Effector memory CD4-positive, alpha-beta T cell (primary cell): ENCODE measurements at places on chromosomes 16 and 17.
A peak's percentile ranks its signal among the peaks of the same experiment; 100 is the strongest.

DNA sequence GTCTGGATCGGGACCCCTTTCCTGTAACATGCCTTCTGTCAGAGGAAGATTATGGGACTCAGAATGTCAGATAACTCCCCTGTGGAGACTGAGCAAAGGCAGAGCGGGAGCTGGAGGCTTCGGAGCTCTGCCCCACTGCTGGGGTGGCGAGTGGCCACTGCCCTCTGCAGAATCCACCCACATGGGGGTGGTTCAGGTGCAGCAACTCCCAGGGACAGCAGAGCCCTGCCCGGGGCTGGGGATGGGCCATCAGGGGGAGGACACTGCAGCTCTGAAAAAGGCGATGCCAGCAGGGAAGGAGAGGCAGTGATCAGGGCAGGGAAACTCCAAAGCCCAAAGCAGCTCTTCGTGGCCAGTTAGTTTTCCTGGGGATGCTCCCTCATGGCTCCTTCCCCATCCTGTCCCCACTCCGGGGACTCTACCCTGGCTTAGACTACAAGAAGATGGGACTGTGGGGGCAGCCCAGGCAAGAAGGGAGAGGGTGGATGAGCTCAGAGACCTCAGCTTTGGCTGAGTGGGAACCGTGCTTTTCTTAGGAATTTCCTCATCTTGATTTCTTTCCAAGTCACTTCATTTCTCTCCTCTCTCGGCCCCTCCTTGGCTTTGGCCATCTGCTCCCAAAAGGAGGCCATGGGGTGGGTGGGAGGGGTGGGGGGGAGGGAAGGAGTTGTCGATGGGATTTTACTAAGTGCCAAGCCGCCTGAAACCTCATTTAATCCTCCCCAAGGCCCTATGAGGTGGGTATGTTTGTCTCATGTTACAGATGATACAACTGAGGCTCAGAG is 4.0 kb downstream of the CA4 start:
- H3K36me3 ChIP-seq, result no peaks in the 10 kb centered on the region
- peaks cover 15% of the 10 kb centered on the region for H3K4me1 ChIP-seq
- DNase-seq, result no peak

- no peak overlapping the region for H3K4me3 ChIP-seq
- DNase-seq, result no peak
- H3K4me1 ChIP-seq, result no peaks in the 10 kb centered on the region
- no peak overlapping the region for H3K27ac ChIP-seq
- H3K36me3 ChIP-seq, result peaks cover 37% of the 10 kb centered on the region
Measured at GRCh38 chr17:75808905-75809621, 24.5 kb downstream of the UNK start.

GRCh38 chr16:59558679-59559078 is 824.6 kb upstream of the GOT2 start:
- no peaks in the 10 kb centered on the region for H3K36me3 ChIP-seq
- no peaks in the 10 kb centered on the region for H3K27me3 ChIP-seq
- DNase-seq, result no peak
- no peak overlapping the region for H3K4me3 ChIP-seq
- H3K27ac ChIP-seq, result no peak overlapping the region

DNA sequence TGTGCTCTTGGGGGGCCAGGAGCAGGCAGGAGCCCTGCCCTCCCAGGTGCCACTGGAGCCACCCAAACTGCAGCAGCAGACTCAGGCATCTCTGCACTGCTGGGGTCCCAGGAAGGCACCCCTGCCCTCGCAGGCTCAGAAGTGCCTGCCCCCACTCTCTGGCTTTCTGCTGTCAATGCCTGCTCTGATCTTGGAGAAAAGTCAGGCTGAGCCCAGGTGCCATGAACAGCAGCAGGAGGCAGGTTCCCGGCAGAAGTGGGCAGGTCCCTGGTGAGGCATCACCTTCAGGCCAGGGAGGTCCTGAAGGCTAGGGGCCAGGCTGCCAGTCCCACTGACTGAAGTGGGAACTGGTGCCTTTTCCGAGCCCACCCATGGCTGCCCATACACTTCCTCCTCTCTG is 106.5 kb downstream of the MGAT5B start:
- no peak overlapping the region for H3K27ac ChIP-seq
- DNase-seq, result no peak
- no peaks in the 10 kb centered on the region for H3K27me3 ChIP-seq
- no peaks in the 10 kb centered on the region for H3K36me3 ChIP-seq
- no peak overlapping the region for H3K4me3 ChIP-seq

DNA sequence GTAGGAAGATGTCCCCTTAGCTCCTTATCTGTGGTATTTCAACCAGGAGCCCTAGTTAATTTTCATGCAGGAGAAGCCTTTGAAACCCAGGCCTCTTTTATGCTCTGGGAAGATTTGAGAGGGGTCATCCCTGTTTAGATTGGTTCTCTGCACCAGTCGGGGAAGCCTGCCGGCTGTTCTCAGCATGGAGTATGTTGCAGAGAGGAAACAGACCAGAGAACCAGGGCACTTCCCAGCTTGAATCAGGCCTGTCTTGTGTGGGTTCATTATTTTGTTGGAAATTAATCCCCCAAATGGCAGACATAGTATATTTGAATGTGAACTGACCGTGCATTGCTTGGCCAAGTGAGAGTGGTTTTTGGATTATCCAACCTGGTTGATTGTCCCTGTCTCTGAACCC is 1082.1 kb upstream of the RBFOX1 start:
- H3K27ac ChIP-seq, result no peak overlapping the region
- H3K36me3 ChIP-seq, result no peaks in the 10 kb centered on the region
- no peak for DNase-seq
- no peak overlapping the region for H3K4me3 ChIP-seq

- H3K27ac ChIP-seq, result no peak overlapping the region
- H3K36me3 ChIP-seq, result no peaks in the 10 kb centered on the region
- no peak overlapping the region for H3K4me3 ChIP-seq
Measured at GRCh38 chr17:27379888-27380533, 76.2 kb upstream of the KSR1 start.

DNA sequence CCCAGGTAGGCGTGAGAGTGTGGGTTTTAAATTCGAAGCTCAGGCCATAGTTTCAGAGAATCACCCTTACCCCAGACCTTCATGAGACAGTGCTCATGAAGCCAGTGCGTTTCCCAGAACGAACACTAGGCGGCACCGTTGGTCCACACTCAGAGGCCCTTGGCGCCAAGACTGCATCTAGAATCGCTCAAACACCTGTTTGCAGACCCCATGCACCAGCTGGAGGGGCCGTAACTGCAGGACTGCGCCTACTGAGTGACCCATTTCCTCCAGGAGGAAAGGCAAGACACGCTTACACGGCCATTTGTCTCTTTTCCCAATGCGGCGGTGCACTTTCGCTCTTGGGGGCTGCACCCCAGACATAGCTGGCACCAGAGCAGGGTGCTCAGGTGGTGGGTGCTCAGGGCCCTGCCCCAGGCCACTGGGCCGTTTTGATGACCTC is 34.0 kb downstream of the ADGRG5 start:
- peak; percentile 56 for DNase-seq
- H3K4me1 ChIP-seq, result peaks cover 15% of the 10 kb centered on the region
- H3K4me3 ChIP-seq, result no peak overlapping the region
- H3K27ac ChIP-seq, result no peak overlapping the region

- no peaks in the 10 kb centered on the region for H3K27me3 ChIP-seq
- H3K36me3 ChIP-seq, result no peaks in the 10 kb centered on the region
- H3K4me1 ChIP-seq, result peaks cover 13% of the 10 kb centered on the region
- no peak for DNase-seq
Measured at GRCh38 chr17:39965017-39965699, 2.4 kb downstream of the GSDMA start.

DNA sequence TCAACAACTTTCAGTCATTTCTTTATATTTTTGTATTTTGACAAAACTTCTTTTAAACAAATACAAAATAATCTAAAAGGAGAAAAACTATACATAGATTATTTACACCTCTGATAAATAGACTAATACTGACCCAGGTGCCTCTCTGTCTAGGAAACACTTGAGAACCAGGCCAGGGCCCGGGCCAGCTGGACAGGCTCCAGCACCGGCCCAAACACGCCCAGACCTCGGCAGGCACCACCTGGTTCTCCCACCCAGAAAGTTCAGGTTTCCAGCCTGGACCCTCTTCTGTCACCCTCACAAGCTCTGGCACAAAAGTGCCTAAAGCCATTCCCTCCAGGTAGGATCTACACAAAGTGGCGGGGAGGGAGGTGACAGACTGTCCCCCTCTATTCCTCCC is 97.0 kb upstream of the DNAH17 start:
- H3K4me3 ChIP-seq, result no peak overlapping the region
- H3K27me3 ChIP-seq, result no peaks in the 10 kb centered on the region
- H3K36me3 ChIP-seq, result peaks cover 69% of the 10 kb centered on the region
- H3K27ac ChIP-seq, result no peak overlapping the region
- H3K4me1 ChIP-seq, result no peaks in the 10 kb centered on the region

GRCh38 chr17:80253631-80254395 is 6.8 kb upstream of the RNF213 start:
- no peaks in the 10 kb centered on the region for H3K27me3 ChIP-seq
- H3K4me1 ChIP-seq, result peaks cover 11% of the 10 kb centered on the region
- no peaks in the 10 kb centered on the region for H3K36me3 ChIP-seq
- H3K4me3 ChIP-seq, result no peak overlapping the region
- DNase-seq, result no peak

GRCh38 chr17:72165192-72165866 is 44.5 kb downstream of the SOX9 start:
- H3K36me3 ChIP-seq, result no peaks in the 10 kb centered on the region
- no peak overlapping the region for H3K27ac ChIP-seq
- DNase-seq, result no peak
- no peaks in the 10 kb centered on the region for H3K27me3 ChIP-seq
- H3K4me3 ChIP-seq, result no peak overlapping the region
- no peaks in the 10 kb centered on the region for H3K4me1 ChIP-seq

- H3K4me1 ChIP-seq, result peaks cover 48% of the 10 kb centered on the region
- peak overlapping the region; percentile 75 for H3K27ac ChIP-seq
- no peak for DNase-seq
- no peaks in the 10 kb centered on the region for H3K27me3 ChIP-seq
- peak overlapping the region; percentile 97 for H3K4me3 ChIP-seq
Measured at GRCh38 chr16:28293601-28293960, 1.3 kb downstream of the SBK1 start.

- no peaks in the 10 kb centered on the region for H3K36me3 ChIP-seq
- no peaks in the 10 kb centered on the region for H3K4me1 ChIP-seq
- no peak overlapping the region for H3K4me3 ChIP-seq
- H3K27me3 ChIP-seq, result no peaks in the 10 kb centered on the region
Measured at GRCh38 chr16:76386784-76387183, 109.6 kb downstream of the CNTNAP4 start.
